ENCODE measurements at places on chromosomes 12 and 14.
A peak's percentile ranks its signal among the peaks of the same experiment; 100 is the strongest.

- DNase-seq = no peak
These were observed 380.5 kb upstream of the GARIN6 start for GRCh38 chr12:99267038-99267437.

DNA sequence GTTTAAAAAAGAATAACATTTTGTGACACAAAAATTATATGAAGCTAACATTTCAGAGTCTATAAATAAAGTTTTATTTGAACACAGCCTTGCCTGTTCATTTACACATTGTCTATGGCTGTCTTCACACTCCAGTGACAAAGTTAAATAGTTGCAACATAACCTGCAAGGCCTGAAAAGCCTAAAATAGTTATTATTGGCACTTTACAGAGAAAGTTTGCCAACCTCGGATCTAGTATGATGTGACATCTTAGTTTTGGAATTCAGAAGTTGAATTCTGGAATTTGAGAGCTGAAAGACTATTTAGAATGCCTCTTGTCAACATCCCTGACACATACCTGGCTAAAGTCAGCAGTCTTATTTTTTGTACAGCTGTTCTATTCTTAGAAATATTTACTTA lies 68.3 kb downstream of the DYRK2 start:
- no peak for DNase-seq

GRCh38 chr12:54390176-54390667 lies 5.7 kb upstream of the ZNF385A start:
- DNase-seq = no peak

DNA sequence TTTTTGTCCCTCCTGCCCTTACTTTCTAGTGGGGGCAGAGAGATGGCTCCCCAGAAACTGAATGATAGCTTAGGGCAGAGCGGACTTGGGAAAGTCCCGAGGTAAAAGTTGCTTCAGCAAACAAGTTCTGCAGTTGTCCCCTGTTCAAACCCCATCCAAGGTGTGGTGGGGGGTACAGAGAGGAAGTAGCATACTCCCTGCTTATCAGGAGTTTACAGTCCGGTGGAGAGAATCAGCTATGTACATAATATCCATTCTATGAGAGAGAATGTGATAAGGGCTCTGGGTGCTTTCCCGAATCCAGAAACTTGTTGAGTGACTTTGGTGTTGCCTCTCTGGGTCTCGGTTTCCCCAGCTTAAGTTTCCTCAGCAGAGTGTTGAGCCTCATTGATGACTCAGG lies 40.4 kb upstream of the VRK1 start:
- DNase-seq = no peak

- DNase-seq = no peak
These were observed 5.1 kb downstream of the ARHGDIB start for GRCh38 chr12:14956024-14956891.

GRCh38 chr12:31471051-31471450 lies 119.9 kb downstream of the DENND5B start:
- no peak for DNase-seq

- DNase-seq = no peak
These were observed 8.0 kb downstream of the ERP27 start for GRCh38 chr12:14930299-14930698.

- DNase-seq = no peak
These were observed 58.3 kb upstream of the DLK1 start for GRCh38 chr14:100668352-100668751.

GRCh38 chr12:122352394-122352793 lies 70.1 kb downstream of the CLIP1 start:
- DNase-seq = no peak

GRCh38 chr12:90126125-90126524 lies 417.5 kb upstream of the ATP2B1 start:
- DNase-seq = no peak

- peak; percentile 87 for DNase-seq
These were observed 17.6 kb downstream of the C14orf132 start for GRCh38 chr14:96056509-96057422.

DNA sequence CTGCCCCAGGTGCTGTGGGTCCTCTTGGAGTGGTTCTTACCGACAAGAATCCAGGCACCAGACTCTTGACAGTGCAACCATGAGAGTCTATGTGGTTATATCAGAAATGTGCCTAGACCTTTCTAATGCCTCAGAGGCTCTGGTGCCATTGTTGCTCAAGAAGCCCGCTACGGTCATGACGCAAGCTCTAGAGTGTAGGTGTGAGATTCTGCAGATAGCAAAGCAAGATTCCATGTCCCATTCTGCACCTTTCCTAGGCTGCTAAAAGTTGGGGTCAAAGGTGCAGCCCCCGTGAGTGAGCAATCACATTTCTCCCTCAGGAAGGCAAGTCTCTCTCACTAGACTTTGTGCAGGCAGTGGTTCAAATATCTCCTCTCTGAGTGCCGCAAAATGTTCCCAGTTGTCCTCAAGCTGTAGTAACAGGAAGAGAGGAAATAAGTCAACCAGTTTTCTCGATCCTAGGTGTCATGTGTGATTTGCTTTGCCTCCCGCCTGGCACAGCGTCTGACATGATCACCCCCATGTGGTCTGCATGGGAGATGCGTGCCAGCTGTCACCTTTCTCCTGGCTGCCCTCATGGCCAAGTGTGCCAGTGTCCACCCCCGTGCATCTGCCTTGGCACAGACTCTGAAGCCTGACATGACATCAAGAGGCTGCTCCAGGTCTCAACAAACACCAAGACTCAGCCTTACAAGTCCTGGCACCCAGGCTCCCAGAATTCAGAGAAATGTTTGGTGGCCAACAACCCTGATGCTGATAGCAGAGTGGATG lies 122.5 kb upstream of the COCH start:
- no peak for DNase-seq

DNA sequence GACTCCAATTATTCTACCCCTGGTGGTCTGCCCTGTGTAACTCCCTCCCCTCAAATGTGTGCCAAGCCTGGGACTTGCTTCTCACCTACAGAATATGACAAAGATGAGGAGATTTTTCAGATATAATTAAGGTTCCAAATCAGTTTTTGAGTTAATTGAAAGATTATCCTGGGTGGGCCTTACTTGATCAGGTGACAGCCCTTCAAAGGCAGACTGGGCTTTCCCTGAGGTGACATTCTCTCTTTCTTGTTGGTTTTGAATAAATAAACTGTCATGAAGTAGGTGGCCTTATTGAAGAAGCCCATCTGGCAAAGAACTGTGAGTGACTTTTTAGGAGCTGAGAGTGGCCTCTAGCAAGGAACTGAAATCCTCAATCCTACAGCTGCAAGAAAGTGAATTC lies 106.0 kb downstream of the BRMS1L start:
- DNase-seq = no peak

DNA sequence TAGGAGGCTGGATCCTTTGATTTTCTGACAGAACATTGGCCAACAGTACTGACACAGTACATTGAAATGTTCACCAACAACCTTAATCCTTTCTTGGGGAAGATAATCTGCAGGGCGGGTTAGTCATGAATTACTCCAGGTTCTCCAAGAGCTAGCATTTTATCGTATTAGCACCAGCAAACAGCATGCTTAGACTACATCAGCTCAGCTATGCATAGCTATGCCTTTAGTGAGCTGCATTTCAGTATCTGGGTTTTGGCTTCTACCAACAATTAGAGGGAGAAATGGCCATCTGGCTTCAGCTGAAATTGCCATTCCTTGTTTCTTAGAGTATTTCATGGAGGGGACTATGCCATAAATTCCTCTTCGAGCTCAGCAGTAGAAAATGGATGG lies 33.8 kb downstream of the SAMD4A start:
- DNase-seq = no peak

GRCh38 chr12:116958402-116959197 lies 47.9 kb downstream of the FBXW8 start:
- no peak for DNase-seq
